GM19239 (cell line): ENCODE measurements at places on chromosomes 16 and 17.

GRCh38 chr17:67518876-67519275, 141.8 kb downstream of the PITPNC1 start:
- DNase-seq, result no peak

DNA sequence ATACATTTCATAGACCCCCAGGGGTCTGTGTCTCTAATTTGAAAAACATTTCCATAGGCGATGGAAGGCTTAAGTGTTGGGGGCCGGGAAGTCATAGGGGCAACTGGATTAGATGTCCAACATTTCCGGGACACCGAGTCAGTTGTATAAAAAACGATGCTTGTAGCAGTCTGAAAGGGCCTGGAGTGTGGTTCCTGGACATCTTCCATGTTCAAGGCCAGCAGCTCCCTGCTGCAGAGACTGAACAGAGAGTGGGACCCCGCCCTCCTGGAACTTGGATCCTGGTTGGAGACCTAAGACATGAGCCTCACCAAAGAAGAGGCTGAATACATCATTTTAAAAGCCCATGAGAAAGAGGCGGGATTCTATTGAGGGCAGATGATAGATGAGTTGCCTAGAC, 82.0 kb upstream of the ZNF423 start:
- DNase-seq, result no peak

- no peak for DNase-seq
Measured at GRCh38 chr16:68386628-68387027, 61.7 kb downstream of the SMPD3 start.

- DNase-seq, result no peak
Measured at GRCh38 chr17:33895491-33895890, 359.6 kb upstream of the CCL2 start.

DNA sequence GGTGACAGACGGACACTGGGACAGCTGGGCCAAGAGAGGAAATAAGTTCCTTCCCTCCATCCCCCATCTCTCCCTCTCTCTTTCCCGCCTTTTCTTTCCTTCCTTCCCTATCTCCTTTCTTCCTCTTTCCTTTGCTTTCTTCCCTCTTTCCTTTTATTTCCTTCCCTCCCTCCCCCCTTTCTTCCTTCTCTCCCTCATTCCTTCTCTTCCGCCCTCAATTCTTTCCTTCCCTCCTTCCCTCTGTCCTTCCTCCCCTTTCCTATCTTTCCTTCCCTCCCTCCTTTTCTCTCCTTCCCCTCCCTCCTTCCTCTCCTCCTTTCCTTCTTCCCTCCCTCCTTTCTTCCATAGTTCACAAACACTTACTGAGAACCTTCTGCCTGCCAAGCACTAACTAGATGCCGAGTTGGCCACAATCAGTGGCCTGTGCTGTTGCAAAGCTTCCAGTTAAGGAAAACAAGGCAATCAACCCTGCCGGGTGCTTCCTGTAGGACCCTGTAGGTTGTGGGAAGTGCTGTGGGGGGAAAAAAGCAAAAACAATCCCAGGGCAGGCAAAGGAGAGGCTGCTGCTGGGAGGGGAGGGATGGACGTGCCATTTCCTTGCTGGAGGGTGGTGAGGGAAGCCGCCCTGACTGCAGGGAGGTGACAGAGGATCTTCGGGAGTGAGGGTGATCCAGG, 31.7 kb downstream of the ABCC6 start:
- DNase-seq, result no peak

DNA sequence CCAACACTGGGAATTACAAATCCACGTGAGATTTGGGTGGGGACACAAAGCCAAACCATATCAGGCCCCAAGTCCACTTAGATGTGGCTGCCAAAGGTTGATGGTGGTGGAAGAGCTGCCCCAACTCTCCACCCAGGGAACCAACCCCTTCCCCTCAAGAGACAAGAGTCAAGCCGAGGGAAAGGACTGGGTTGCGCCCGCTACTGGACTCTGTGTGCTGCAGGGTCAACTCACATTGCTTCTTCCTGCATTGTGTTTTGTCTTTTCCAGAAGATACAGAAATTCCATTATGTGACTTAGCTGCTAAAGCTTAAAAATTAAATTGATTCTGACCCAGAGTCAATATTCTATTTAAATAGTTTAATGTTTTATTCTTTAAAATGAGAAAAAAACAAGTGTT, 58.5 kb downstream of the ADAMTS18 start:
- DNase-seq, result no peak

- DNase-seq, result no peak
Measured at GRCh38 chr16:471353-472198, 46.1 kb downstream of the RAB11FIP3 start.

DNA sequence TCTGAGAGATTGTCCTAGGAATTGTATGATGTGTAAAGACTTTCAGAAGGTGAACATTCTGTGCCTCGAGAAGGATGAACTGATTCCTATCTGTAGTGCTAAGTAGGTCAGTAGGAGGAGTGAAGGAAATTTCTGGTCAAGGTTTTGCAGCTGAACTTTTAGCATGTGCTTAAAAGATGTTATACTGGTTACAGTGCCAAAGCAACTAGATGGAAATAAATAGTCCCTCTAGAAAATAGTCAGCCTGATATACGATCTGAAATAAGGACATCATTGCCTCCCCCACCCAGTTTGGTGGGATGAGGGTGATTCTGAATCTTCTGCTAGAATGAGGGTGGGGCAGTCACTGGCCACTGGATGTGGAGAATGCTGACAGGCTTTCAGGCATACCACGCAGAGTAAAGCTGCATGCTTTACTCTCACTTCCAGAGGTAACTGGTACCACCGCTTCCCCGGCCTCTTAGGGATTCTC, 57.2 kb upstream of the VPS4A start:
- no peak for DNase-seq

- DNase-seq, result no peak
Measured at GRCh38 chr17:67942810-67943209, 53.5 kb downstream of the C17orf58 start.

DNA sequence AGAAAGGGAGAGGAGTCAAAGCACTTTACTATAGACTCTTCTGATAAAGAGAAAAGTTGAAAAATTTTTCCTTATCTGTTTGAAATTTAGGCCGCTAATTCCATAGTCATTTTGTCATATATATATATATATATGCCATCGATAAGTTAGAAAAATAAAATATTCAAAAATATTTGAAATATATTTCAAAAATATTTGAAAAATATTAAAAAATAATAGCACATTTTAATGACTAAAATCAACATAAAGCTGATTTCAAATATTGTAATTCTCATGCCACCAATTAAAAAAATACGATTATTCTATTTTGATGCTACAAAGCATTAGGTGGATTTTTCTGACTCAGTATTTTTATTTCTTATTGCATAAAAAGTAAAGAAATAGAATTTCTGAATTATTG, 87.1 kb downstream of the KIF2B start:
- no peak for DNase-seq

- DNase-seq, result no peak
Measured at GRCh38 chr16:86117756-86118155, 218.8 kb downstream of the IRF8 start.

- peak; percentile 51 for DNase-seq
Measured at GRCh38 chr17:37701496-37701898, 43.4 kb downstream of the HNF1B start.

GRCh38 chr17:70780031-70780430, 610.7 kb downstream of the KCNJ2 start:
- DNase-seq, result no peak

- no peak for DNase-seq
Measured at GRCh38 chr17:77304746-77305473, 164.1 kb downstream of the SEC14L1 start.

DNA sequence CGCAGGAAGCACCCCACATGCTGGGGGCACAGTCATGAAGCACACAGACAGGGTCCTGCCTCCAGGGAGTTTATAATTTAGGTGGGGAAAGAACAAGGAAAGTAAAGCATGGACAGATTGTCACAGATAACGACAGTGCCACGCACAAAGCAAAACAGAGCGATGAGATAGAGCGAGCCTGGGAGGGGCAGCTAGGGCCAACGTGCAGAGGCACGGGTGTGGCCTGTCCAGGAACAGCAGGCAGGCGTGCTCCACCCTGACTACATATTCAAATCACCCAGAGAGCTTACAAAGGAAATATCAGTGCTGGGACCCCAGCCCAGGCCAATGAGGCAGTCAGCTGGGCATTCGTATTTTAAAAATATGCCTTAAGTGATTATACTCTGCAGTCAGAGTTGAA, 16.8 kb downstream of the LGALS9 start:
- DNase-seq, result no peak

DNA sequence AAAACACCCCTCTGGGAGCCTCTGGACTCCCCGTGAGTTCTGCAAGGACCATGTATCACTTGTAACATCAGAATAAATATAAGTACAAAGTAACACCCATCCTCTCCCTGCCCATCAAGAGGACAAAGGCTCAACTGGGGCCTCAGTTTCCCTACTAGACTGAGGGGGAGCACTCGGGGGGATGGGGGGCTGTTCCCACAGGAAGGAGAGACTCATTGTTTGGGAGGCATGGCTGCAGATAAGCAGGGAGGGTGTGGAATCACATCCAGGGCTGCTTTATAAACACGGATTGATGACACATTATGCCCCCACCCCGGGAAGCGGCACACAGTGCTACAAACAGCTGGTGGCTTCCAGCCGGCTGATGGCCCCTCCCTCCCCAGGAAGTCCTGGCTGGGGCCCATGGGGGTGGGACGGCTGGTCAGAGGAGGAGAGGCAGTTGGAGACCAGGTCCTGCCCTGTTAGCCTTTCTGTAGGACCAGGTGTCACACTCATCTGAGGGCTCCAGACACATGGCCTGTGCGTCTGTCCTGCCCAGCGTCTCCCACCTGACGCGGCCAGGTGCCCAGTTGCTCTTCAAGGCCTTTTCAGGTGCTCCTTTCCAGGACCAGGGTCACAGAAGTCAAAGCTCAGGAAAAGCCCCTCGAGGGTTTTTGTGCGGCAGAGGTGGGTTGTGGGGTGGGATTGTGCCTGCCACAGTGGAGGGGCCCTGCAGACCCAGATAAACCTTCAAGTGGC, 1.3 kb upstream of the MPG start:
- DNase-seq, result no peak

- no peak for DNase-seq
Measured at GRCh38 chr16:259226-259625, 16.5 kb downstream of the RGS11 start.

DNA sequence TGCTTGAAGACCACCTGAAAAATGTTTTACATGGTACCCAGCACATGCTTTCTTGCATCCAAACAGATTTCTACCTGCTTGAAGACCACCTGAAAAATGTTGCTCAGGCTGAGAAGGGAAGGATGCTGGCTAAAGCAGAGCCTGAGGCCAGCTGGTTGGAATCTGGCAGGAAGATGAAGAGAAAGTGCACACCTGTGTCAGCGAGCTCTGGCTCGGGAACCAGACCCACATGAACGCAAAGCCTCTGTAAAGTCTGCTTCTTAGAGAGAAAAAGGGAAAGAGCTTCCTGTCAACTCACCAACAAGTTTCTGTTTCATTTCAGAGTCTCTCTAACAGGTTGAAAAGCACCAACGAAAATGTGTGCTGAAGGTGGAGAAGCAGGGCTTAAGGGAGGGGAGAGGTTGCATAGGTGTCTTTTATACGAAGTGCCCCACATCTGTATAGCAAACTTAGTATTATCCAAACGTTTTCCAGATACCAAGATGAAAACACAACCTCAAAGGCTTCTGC, 226.0 kb downstream of the TOX3 start:
- no peak for DNase-seq

DNA sequence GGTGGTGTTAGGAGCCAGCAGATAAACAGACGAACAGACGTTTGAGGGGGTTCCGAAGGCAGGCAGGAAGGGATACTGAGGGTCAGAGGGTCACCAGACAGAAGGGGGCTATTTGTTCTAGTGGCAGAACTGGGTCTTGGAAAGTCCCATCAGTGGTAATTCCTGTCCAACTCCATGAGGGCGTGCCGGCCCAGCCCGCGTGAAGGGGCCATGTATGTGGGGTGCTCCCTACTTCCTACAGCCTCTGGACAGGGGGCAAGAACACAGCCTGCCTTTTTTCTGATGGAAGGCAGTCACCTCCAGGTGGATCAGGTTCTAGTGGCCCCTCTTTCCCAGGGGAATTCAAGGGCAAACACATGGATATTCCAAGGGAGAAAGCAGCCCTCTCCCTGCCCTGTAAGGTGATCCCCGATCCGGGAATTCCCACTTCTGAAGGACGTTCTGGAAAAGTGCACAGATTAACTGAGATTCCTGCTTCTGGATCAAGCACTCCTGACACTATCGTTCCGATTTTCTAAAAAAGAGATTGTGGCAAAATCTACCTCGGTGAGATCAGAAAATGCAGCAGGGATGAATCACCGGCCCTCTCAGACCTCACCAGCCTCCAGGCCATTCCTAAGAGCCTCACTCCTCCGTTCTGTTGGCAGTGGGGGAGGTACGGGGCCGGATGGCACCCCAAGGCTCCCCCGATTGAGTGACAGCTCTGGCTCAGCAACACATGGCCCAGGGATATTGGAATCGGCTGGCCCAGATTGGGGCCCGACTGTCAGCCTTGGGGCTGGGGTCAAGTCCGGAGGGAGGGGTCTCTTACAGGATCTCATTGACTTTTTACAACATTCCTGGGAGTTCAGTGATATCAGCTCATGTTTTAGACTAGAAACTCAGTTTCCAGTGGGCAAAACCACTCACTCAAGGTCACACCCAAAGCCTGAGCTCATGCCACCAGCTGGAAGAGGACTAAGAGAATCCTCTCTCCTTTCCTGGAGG, 12.4 kb downstream of the STX1B start:
- DNase-seq, result no peak

DNA sequence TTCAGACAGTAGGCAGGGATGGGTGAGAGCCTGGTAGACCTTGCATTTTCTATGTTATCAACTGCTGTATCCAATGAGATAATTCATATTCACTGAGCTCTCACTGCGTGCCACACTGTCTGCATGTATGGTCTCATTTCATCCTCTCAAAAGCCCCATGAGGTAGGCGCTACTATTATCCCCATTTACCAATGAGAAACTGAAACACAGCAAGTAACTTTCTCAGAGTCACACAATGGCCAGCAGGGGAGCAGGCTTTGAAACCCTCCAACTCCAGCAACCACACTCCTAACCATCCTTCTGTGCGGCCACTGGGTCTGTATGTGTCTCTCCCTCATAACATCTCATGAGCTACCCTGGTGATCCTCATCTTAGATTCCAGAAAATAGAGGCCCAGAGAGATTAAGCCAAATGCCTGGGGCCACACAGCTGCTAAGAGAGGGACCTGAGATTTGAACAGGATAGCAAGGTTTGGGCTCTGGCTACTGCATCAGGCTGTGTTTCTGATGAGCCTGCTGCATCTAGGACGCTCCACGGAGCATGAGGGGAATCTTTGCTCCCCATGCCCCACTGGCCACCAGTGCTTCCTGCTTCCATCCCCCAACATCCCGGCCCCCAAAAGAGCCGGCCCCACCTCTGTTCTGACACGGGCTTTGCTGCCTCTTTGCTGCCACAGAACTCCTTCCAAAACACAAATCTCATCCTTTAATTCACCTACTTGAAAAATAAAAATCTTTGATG, 3.2 kb downstream of the CCR7 start:
- no peak for DNase-seq

GRCh38 chr16:15690296-15690695, 40.3 kb downstream of the NDE1 start:
- DNase-seq, result no peak

DNA sequence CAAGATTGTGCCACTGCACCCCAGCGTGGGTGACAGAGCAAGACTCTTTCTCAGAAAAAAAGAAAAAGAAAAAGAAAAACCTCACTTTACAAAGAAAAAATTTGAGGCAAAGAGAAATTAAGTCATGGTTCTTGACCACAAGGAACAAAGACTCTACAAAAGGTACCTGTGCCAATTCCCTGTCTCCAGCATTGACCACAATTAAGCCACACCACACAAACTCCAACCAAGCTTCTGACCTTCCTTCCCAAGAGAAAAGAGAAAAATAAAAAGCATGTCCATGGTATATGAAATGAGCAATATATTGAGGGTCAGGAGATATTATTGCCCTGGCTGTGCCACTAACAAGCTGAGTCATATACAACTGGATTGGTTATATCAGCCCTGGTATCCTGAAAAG, 146.3 kb upstream of the NOG start:
- no peak for DNase-seq
